ENCODE measurements at places on chromosomes 5 and 9.

DNA sequence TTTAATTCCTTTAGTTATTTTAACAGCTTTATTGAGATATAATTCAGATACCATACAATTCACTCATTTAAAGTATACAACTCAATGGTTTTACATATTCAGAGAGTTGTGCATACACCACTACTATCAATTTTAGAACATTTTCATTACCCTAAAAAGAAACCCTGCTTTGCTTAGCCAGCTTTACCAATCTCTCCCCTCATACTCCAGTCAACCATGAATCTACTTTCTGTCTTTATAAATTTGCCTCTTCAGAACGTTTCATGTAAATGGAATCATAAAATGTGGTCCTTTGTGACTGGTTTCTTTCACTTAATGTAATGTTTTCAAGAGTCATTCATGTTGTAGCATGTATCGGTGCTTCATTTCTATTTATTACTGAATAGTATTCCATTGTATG, 24.9 kb downstream of the NIM1K start:
- no peak for DNase-seq

DNA sequence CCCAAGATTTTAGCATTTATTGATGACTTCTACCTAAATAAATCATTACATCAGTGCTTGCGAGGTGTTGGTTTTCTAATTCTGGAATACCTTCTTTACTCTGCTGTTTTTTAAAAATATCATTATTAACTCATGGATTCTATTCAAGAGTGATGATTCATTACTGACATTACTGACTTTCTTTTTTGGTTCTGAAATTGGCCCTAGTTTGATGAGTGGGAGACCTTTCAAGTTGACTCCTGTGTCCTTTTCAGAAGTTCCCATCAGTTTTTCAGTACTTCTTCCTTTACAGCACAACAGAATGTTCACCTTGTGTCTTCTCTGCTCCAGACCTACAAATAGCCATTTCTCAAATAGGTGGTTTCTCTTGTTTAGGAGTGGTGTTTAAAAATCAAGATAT, 114.1 kb downstream of the PCSK5 start:
- no peak for DNase-seq

DNA sequence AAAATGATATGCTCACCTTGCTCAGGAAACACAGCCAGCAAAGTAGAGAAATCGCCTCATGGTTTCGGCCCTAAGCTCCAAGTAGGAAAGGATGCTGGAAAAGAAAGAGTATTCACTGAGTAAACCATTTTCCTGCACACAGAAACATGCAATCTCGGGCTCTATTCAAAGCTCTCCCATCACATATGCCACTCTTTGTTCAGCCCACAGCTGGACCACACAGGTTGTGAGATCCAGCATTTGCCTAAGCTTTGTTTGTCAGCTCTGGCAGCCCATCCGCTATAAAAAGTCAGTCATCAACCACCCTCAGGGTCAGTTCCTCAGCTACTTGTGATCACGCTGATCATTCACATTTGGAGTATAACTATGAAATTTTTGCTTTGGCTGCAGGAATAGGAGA, 96.5 kb upstream of the SMARCA2 start:
- no peak for DNase-seq

DNA sequence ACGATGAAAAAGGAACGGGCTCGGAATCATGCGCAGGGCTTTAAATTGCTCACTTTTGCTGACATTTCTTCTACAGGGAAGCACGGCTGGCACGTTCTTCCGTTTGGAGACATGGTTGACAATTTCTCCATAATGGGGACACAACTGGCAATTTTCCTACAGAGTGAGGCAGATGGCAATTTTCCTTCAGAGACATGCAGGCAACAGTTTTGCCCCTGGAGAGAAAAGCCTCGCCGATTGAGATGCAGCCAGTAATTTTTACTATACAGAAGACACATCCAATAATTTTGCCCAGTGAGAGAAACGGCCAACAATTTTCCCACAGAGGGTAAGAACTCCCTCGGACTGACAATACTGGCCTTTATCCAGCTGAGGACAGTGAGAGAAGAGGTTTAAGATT, 90.9 kb upstream of the GPR151 start:
- no peak for DNase-seq

- no peak for DNase-seq
Observed at GRCh38 chr5:57172466-57173318, 1.2 kb upstream of the GPBP1 start.

- no peak for DNase-seq
Observed at GRCh38 chr5:33761139-33761538, 130.7 kb downstream of the ADAMTS12 start.

Measured in fibroblast of mammary gland (primary cell).